ENCODE measurements at places on chromosomes 1 and 21.

DNA sequence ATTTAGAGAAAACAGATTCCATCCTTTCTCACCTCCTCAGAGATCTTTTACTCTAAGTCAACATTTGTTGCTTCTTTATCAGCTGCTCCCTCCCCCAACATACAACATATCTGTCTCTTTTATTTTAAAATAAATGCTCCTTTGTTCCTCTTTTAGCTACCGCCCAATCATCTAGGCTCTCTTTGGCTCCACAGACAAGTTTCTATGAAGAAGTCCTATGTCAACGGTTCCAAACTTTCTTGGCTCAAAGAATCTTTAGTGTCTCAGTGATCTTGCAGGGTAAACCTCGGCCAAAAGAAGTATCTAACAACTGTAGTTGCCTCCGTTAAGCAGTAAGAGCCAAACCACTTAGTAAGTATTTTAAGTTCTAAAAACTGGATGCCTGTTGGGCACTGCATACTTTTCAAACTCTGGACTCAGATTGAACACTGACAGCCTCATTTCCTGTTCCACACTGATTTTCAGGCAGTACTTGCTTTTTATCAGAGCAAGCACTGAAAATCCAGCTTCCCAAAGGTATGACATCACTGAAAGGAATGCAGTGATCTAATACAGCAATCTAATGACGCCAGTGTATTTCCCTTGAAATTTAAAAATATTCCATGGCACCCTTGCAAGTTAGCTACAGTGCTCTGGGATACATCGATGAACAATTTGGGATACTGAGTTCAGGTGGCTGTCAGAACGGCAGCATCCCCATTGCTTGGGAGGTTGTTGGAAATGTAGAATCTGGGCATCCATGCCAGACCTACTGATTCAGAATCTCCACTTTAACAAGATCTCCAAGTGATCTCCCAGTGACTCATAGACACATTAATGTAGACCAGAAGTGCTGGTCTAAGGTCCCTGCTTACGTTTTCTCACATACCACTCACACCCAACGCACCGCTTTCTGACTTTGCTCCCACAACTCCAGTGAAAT is 26.8 kb downstream of the EGLN1 start:
- no peak for DNase-seq

- DNase-seq: no peak
These were observed 5.9 kb downstream of the PEX14 start for GRCh38 chr1:10480614-10481013.

DNA sequence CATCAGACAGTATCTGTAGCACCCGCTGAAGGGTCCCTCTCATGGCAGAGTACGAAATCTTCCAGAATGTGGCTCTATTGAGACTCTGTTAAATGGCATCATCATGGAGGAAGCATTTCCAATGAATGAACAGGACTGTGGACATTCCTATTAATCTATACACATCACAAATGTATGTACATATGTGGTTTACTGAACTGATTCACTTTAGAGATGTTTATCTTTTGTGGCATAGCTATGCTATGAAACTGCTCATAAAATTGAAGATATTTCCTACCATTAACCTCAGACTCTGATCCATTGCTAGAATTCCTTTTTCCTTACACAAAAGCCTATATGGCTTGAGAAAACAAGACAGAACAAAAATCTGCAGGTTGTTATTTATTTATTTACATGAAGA is 259.6 kb upstream of the RRP15 start:
- no peak for DNase-seq

DNA sequence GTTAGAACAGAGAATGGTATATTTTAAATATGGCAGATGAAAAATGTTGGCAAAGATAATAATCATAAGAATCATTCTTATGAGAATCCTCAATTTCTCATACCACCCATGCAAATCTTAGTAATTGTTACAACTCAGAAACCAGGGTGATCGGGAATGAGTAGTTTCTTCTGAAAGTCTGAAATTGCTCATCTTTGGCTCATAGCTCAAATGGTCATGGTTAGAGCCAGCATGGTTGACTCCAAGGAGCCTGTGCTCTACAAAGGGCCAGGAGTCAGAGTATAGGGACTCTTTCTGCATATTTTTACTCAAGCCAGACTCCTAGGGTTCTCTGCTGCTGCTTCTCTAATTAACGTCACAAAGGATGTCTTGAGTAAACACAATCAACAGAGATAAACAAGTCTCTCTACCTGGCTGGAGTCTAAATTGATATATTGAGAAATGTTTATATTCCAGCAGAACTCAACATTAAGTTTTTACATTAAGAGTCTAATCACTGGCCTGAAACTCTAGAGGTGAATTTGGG is 1.9 kb upstream of the ETV3 start:
- no peak for DNase-seq

- DNase-seq: no peak
These were observed 3.7 kb upstream of the SHISAL2A start for GRCh38 chr1:52629325-52629643.

GRCh38 chr21:29228306-29228705 is 70.4 kb upstream of the BACH1 start:
- no peak for DNase-seq

DNA sequence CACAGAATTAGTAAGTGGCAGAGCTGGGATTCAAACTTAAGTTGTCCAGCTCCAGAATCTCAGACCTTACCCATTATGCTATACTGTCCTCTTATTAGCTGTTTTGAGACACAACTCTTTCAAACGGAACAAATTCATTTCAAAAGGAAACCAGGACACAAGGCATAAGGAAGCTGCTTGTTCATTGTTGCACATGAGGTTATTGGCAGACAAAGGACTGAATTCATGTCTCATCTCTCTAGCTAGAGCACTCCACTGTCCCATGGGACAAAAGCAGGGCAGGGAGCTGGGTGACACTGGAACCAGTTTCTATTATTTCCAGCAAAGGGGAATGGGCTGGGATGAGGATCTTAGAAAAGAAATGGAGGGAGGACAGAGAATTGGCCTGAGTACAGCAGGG is 26.4 kb downstream of the CHI3L2 start:
- DNase-seq: no peak

DNA sequence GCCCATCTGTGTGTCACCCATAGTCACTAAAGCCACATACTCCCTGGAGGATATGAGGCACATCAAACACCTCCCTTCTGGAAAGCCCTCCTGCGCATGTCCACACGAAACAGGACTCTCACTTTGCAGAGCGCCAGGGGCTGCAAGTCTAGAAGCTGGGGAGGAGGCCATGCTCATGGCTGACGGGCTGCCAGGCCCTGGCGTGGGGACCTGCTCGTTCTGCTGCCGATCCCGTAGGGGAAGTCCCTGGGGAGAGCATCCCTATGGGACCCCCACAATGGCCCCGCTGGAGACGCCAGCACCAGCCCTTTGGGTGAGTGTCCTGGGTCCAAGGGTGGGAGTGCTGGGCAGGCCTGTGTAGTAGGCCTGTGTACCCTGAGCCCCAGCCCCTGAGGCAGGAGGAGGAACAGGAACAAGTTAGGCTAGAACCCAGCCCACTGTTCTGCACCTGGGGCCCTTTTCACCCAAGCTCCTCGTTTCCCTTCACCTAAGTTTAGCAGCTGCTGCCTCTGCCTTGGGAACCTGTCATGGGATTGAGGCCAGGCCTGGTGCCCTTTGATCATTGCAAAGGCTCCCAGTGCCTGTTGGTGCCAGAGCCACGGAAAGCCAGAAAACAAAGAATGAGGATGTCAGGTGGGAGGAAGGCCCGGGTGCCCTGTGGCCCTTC is 9.9 kb downstream of the FAM3B start:
- DNase-seq: no peak

GRCh38 chr1:114111731-114112641 is 41.7 kb downstream of the SYT6 start:
- no peak for DNase-seq

- no peak for DNase-seq
These were observed 75.4 kb downstream of the MRPL37 start for GRCh38 chr1:54275349-54275748.

DNA sequence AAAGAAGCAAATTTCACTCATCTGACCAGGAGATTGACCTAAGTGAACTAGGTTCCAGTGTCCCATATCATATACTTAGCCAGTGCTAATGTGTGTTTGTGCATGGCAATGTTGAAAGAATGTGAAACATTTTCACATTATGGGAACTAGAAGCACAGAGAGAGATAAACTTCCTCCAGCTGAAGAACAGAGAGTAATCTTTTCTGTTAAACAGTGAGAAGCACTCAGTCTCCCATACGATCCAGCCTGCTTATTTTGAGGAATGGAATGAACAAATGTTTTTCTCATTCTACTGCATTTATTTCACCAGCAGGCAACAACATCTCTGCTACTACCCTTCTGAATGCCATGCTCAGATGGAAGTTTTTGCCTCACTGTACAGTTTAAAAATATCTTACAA is 170.5 kb downstream of the TTLL7 start:
- DNase-seq: no peak

GRCh38 chr1:193320270-193320669 is 133.9 kb upstream of the B3GALT2 start:
- no peak for DNase-seq

DNA sequence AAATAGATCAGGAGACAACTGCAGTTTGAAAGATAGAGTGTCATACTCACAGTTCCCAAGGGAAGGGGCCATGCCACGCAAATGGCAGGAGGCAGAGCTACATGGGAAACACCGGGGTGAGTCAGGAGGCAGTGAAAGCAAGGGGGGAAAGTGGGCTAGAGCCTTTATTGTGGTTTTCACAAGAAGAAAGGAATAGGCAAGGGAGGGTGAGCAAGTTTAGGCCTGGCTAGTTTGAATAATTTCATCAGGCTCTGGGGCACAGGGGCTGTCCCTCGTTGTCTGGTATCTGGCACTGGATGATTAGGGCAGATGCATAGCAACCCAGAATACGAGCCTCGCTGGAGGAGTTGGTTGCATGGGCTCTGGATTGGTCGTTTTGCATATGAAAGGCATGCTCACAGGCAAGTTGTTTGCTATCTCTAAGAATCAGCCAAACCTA is 17.0 kb upstream of the ITLN2 start:
- no peak for DNase-seq

DNA sequence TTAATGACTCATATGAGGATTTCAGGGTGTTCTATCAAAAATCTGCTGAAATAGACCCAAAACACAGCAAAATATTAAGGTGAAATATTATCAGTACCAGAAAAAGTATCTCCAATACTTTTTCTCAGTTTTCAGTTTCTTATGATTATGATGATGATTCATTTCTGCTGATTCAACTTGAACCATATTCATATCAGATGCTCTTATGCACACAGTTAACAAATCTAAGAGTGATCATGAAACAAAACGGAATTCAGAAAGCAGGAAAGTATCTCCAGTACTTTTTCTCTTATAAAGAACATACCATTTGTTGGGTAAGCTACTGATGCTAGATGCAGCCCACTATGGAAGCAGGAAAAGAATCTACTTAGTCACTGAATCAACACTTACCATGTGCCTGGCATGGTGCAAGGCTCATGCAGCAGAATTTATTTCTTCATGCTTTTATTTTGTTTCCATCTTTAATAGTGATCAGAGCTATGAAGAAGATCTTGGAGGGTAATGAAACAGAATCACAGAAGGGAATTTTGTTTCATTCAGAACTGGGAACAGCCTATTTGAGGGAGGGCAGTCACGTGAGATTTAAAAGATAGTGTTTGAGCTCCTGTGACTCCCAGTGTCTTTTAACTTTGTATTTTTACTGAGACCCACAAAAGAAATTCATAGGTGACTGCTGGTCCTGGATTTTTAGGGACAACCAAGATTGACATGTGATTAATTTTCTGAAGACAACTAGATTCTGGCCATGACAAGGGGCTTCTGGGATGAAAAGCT is 480.6 kb downstream of the SETD4 start:
- DNase-seq: no peak

DNA sequence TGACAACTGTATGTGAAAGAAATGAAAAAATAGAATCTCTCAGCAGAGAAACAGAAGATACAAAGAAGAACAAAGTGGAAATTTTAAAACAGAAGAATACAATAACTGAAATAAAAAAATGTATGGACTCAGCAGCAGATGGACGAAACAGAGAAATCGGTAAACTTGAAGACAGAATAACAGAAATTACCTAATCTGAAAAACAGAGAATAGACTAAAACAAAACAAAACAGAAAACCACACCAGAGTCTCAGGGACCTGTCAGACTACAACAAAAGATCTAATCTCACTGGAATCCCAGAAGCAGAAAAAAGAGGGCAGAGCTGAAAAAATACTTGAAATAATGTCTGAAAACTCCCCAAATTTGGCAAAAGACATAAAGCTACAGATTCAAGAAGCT is 83.0 kb downstream of the ZSWIM5 start:
- DNase-seq: no peak

DNA sequence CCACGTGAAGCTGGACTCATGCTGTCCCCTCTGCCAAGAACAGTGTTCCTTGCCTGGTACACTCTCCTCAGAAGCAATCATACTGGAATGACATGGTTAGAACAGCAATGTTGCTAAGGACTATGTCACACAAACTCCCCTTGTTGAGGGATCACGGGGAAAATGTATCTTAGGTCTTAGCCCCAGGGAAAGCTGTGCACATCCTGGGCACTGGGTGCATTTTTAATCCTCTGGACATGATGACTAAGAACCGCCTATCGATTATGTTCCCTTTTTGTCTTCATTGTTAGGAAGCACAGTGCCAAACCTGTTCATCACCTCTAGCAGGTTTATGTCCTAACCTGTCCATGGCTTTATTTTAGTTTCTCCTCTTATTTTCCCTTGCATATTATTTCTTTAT is 115.1 kb downstream of the HIVEP3 start:
- no peak for DNase-seq

DNA sequence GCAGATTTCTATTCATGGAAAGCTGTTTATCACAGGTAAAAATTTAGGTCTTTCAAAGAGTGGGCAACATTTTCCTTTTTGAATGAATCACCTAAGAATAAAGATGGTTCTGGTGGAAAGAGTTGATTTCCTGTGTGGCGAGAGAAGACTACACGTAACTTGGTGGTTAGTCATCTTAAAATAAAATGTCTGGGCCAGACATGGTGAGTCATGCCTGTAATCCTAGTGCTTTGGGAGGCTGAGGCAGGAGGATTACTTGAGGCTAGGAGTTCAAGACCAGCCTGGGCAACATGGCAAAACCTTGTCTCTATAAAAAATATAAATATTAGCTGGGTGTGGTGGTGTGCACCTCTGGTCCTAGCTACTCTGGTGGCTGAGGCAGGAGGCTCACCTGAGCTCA is 65.7 kb downstream of the DISP1 start:
- no peak for DNase-seq

DNA sequence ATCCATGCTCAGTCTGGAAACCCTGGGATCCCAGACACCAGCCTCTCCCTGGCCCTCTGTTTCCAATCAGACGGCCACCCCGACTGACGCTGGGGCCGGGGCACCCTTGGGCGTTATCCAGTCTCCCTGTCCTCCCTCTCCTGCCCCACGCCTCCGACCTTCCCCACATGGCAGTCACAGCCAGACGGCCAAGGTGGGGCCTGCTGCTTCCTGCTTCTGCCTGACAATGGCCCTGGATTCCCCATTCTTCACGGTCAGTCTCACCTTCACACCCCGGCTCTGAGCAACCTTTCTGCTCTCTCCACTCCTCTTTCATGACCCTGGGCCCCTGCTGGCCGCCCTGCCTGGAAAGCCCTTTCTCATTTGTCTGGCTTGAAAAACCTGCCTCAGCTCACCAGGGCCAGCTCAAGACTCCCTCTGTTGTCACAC is 6.6 kb downstream of the GNG4 start:
- no peak for DNase-seq

- no peak for DNase-seq
These were observed 45.9 kb downstream of the SPSB1 start for GRCh38 chr1:9338397-9339246.
